Ecto neural progenitor cell (in vitro differentiated cells): ENCODE measurements at places on chromosomes 12 and 14.
A peak's percentile ranks its signal among the peaks of the same experiment; 100 is the strongest.

- DNase-seq: no peak
Observed at GRCh38 chr14:77040741-77041653, 12.5 kb upstream of the IRF2BPL start.

DNA sequence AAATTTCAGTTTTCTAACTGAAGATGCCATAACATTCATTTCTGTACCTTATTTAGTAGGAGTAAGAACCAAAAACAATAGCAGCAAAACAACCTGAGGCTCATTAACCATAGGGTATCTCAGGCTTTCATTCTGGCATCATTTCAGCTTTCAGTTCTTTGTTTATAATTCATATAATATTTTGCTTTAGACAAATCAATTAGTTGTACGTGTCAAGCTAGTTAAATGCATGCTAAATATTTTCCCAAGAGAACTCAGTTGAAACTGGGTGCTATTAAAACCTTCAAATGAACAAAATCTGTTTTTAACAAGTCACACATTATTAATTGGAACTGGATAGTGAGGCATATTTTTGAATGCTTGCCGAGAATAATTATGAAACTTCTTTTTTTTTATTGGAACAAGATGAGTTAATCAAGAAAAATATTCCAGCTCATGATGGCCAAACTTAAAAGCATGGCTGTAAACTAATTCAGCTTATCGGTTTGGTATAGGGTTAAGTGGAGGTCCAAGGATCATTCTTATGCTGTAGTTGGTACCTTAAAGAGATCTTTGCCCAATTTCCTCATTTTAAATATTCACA, 442.7 kb downstream of the BTG1 start:
- no peak for DNase-seq

- DNase-seq: no peak
Observed at GRCh38 chr12:32568228-32568627, 110.9 kb upstream of the DNM1L start.

DNA sequence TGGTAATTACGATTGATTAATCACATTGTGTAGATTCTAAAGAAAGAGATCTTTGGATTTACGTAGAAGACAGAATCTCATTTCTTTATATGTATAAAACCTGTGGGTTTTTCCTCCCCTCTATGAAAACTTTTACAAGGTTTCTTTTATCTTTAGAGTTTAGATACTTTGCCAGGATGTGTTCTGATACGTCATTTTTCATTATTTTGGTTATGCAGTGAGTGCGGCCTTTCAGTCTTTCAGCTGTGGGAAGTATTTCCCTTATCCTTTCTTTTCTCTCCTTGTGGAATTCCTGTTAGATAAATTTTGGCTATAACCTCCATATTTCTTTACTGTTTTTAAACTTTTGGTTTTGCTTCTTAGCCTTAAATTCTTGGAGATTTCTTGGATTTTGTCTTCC, 92.7 kb downstream of the TTLL5 start:
- DNase-seq: no peak

DNA sequence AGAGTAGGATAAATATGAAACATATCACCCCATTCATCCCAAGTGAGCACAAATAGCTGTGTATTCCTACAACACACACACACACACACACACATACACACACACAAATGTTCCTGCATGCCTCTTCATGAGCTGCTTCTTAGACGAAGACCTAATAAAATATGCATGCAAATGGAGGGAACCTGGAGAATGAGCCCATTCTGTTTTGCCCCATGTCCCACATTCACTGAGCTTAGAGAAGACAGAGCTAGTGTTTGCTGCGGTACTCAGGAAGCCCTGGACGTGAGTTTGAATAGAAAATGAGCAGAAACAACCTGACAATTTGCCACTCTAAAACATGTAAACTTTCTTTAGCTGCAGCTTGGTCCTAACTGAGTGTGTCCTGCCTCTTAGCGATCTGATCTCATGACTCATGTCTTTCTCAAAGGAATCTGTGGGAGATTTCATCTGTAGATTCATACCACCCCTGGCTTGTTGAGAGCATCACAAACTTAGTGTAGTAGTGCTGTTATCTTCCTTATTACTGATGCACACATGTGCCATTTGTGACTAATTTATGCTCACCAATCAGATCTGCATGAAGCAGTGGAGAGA, 86.8 kb downstream of the ITPR2 start:
- DNase-seq: no peak

DNA sequence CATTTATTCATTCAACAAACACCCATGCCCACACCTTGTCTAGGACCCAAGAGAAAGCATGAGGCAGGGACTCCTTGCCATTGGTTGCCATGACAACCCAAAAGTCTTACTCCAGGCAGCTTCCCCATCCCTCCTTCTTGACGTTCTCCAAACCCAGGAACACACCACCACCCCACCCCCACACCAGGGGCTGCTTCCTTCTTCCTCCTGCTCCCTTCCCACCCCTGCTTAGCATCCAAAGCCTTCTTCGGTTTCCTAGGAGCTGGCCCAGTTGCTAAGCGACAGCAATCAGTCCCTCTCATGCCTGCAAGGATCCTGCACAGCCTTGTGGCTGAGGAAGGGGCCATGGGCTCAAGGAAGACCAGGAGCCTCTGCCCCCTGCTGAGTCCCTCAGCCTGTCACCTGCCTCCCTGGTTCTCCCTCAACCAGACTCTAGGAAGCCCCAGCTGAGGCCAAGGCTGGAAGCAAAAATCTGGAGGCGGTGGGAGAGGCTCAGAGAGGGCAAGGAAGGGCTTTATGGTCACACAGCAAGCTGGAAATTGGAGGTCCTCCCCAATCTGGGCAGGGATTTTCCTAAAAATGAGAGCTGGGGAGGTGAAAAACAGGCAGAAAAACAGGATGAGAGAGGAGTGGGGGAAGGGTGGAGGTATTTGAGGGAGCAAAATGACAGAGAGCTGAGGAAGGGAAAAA, 15.4 kb downstream of the RASAL1 start:
- peak; percentile 78 for DNase-seq

- no peak for DNase-seq
Observed at GRCh38 chr12:65941388-65941787, 117.1 kb downstream of the HMGA2 start.

DNA sequence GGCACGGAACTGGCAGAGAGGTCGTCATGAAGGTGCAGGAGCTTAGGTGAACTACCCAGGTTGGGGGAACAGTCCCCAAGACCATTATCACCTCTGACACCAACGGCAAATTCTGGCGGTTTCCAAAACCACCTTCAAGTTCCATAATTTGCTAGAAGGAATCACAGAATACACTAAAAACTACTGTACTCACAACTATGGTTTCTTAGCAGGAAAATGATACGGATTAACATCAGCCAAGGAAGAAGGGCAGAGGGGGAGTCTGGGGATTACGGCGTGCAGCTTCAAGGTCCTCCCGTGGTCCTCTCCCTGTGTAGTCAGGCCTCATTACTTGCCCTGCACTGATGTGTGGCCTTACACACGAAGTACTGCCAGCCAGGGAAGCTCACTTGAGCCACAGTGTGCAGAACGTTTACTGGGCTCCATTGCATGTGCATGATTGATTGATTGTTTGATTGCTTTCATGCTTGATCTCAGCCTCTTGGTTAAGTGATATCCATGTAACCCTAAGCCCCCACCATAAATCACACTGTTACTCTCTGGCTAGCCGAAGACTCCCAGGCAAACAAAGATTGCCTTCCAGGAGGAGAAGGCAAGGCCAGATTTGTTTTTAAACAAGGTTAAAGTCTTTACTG, 837 bp upstream of the STX2 start:
- DNase-seq: no peak

DNA sequence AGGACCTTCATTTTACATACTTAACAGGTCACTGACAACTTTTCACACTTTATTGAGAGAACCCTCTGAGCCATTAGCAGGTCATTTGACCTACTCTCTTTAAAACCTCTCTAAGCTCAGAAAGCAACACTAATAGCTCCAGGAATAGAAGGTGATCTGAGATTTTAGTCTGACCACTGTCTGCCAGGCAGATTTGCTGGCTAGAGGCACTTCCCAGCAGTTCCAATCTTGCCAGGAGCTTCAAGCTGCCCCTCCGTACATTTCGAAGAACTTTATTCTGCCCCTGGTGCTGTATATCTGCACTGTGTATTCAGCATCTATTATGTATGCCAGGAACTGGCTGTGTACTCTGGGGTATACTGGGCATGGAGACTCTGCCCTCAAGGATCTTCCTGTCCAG, 56.3 kb downstream of the GPHB5 start:
- DNase-seq: no peak

DNA sequence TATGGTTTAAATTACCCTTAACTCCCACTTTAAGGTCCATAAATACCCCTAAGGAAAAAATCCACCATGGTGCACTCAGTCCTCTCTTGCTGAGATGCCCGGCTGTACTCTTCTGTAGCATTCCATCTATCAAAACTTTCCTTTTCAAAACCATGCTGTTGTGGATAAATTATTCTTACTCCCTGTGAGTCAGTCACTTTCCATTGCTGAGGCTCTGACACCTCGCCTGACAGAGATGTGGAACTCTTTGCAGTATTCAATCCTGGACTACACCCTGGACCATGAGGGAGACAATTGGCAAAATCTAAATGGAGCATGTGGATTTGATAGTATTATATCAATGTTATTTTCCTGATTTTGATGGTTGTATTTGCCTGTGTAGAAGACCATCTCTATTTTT, 49.1 kb downstream of the AVPR1A start:
- DNase-seq: no peak

- no peak for DNase-seq
Observed at GRCh38 chr14:101828046-101828445, 66.5 kb downstream of the PPP2R5C start.

GRCh38 chr12:59559696-59560095, 36.1 kb upstream of the SLC16A7 start:
- DNase-seq: no peak

GRCh38 chr14:99129998-99130397, 142.0 kb downstream of the BCL11B start:
- DNase-seq: no peak

GRCh38 chr14:24690492-24690891, 56.5 kb upstream of the GZMB start:
- DNase-seq: no peak

GRCh38 chr14:73428353-73428824, 30.0 kb downstream of the NUMB start:
- no peak for DNase-seq

GRCh38 chr14:71056168-71056567, 148.9 kb downstream of the PCNX1 start:
- no peak for DNase-seq

DNA sequence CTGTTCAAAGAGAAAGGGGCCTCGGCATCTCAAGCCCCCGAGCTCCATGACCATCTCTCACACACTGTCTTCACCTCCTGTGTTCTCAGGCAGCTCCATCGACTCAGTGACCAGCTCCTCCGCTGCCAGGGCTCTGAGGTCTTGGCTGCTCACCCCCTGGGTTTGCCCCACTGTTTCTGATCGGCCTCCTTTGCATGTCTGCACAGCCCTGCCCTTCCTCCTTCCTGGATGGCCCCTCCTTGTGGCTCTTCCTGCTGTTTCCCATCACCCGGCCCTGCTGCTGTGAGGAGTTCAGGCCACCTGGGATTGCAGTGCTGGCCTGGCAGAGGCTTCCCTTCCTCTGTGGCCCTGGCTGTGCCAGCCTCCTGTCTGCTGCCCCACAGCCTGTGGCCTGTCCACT, 38.1 kb upstream of the PIWIL1 start:
- no peak for DNase-seq

GRCh38 chr14:94008234-94008633, 11.1 kb downstream of the CCDC197 start:
- no peak for DNase-seq

DNA sequence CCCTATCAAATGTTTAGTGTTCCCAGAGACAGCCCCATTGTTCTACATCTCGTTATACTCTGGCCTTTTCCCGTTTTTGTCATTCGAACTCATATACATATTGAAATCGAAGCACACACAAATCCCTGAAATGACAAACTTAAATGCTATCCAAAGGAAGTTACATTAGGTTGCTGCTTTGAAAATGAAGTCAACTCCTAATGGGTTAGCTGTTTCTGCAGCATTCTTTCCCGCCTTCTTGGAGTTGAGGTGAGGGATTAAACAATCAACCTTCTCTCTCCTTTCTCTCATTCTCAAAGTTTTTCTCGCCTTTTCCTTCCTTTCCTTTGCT, 642 bp upstream of the PHC1 start:
- no peak for DNase-seq
